ENCODE measurements at places on chromosomes 7 and 10. TPM values are rescaled to one million over a fixed set of nuclear protein-coding genes. Genes with fewer than 3 reads are reported as not detected.

- no peak overlapping the region for H3K4me3 ChIP-seq
- H3K4me1 ChIP-seq = no peaks in the 10 kb centered on the region
- no peak overlapping the region for H3K27ac ChIP-seq
- H3K27me3 ChIP-seq = no peaks in the 10 kb centered on the region
These were observed 51.0 kb upstream of the COBL start for GRCh38 chr7:51367614-51367968.

- no peaks in the 10 kb centered on the region for H3K36me3 ChIP-seq
- H3K4me3 ChIP-seq = no peak overlapping the region
- no peak overlapping the region for H3K27ac ChIP-seq
- no peaks in the 10 kb centered on the region for H3K4me1 ChIP-seq
- H3K27me3 ChIP-seq = no peaks in the 10 kb centered on the region
These were observed 46.4 kb downstream of the ANK3 start for GRCh38 chr10:60343254-60343653.

- H3K27me3 ChIP-seq = peaks cover 24% of the 10 kb centered on the region
- H3K36me3 ChIP-seq = no peaks in the 10 kb centered on the region
- peaks cover 12% of the 10 kb centered on the region for H3K4me1 ChIP-seq
- no peak for DNase-seq
- H3K4me3 ChIP-seq = peak overlapping the region; percentile 65
These were observed 69.6 kb upstream of the GRM8 start for GRCh38 chr7:127322351-127322750.

DNA sequence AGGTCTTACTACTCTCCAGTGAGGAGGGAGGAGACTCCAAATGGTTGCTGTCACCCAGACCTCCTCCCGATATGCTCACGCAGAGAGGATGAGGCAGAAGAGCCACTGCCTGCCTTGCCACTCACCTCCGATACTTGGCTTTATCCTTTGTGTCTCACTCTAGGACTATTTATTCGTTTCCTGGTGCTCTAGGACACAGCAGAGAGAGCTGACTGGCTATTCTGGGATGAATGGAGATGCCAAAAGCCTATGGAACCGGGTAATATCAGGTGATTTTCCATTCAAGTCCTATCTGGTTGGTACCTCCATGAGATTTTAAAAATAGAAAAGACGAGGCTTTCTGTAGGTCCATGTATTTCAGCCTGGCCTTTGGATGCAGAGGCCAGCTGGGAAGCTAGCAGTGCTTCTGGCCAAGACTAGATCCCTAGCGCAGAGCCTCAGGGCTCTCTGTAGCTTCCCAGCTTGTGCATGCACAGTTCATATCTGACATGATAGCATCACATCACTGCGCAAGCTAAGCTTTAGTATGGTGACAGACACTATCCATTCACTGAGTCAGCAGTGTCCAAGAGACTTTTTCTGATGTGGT is 239.0 kb upstream of the ANKRD30A start:
- no peak for DNase-seq
- no peak overlapping the region for H3K4me3 ChIP-seq
- H3K4me1 ChIP-seq = no peaks in the 10 kb centered on the region
- no peaks in the 10 kb centered on the region for H3K36me3 ChIP-seq

GRCh38 chr7:41706228-41706930 is 3.5 kb upstream of the INHBA start:
- H3K27ac ChIP-seq = no peak overlapping the region
- peaks cover 30% of the 10 kb centered on the region for H3K27me3 ChIP-seq
- peaks cover 9% of the 10 kb centered on the region for H3K4me1 ChIP-seq
- no peak for DNase-seq

GDF10 gene
- 0.11 TPM for total RNA-seq

GRCh38 chr10:117541909-117542705 is 439 bp upstream of the EMX2 start:
- peak overlapping the region; percentile 48 for H3K4me3 ChIP-seq
- peak overlapping the region; percentile 56 for H3K27ac ChIP-seq
- H3K27me3 ChIP-seq = peaks cover 86% of the 10 kb centered on the region
